Activated CD4-positive, alpha-beta T cell treated with anti-CD3 and anti-CD28 coated beads, Interleukin-2, amount 50 U/mL, for 16 hours (primary cell): ENCODE measurements at places on chromosomes 5 and 9.

- no peak for DNase-seq
These were observed 100.1 kb upstream of the MRPS30 start for GRCh38 chr5:44708602-44709001.

- DNase-seq = no peak
These were observed 89.8 kb upstream of the RPS23 start for GRCh38 chr5:82367930-82368329.

DNA sequence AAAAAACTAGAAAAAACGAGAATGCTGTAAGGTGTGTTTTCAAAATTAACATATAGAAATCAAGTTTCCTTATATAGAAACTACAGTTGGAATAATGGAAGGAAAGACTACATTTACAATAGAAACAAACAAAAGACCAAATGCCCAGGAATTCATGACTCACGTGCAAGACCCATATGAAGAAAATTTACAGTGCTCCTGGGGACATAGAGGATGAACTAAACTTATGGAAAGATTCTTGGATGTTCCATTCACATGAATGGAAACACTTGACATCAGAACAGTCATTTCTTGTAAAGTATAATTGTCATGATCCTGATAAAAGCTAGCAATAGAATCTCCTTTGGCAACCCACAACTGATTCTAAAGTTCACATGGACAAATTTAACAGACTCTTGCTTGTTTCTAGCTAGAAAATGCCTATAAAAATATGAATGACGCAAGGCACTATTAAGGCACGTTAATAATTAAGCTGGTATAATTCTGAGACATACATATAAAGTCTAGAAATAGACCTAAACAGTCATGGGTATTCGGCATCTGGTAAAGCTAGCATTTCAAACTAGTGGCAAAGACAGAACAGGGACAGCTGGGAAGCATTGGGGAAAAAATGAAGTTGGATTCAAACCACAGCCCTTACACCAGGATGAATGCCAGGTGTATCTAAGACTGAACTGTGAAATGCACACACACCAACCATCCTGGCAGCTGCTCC is 5.1 kb upstream of the ZFP62 start:
- DNase-seq = no peak

DNA sequence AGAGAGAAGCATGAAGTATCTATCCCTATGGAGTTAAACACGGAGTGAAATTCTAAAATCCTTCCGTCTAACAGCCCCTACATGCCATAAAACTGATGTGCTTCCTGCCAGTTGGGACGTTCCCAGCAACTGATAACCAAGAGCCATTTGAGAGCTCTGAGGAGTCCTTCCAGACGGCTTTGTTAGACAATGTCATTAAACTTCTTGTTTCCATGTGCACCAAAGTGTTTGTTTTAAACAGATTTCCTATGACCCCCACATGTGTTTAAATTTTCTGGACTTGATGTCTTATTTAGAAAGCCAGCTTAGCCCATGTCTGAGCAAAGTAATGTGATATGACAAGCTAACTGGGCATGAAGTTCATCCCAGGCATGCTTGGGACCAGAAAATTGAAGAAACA is 57.2 kb upstream of the LPAR1 start:
- DNase-seq = no peak

DNA sequence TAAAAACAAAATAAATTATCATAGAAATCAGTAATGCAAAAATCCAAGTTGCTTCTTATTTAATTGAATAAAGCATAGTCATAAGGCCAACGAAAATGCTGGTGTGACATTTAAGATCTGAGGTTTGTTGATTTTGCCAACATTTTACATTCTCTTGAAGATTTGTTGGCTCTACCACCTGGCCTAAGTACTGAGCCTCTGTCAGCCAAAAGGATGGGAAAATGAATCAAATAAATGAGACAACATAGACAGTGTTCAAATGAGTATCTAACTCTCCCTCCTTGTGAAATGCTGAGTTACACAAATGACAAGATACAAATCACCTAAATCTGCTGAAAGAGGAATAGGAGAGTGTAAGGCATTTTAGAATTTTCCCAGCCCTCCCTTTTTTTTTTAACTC is 575.0 kb downstream of the CDH12 start:
- DNase-seq = no peak

GRCh38 chr5:173567548-173567947 is 48.9 kb downstream of the BOD1 start:
- DNase-seq = no peak
